ENCODE measurements at places on chromosomes 1 and 21. TPM values are rescaled to one million over a fixed set of nuclear protein-coding genes. Genes with fewer than 3 reads are reported as not detected.

TRIM63 gene
- not detected for polyA plus RNA-seq

SPATA46 gene
- polyA plus RNA-seq: not detected

SIM2 gene
- polyA plus RNA-seq: not detected

B3GALT2 gene
- polyA plus RNA-seq: not detected

ADAM30 gene
- not detected for polyA plus RNA-seq

SPRR2B gene
- polyA plus RNA-seq: not detected

SPTA1 gene
- not detected for polyA plus RNA-seq

BACE2 gene
- polyA plus RNA-seq: not detected

NID1 gene
- 19.7 TPM for polyA plus RNA-seq

LAX1 gene
- polyA plus RNA-seq: not detected

TLCD4 gene
- not detected for polyA plus RNA-seq

DDR2 gene
- polyA plus RNA-seq: 0.01 TPM

OR2T35 gene
- not detected for polyA plus RNA-seq

FAM72D gene
- polyA plus RNA-seq: 0.79 TPM

HTR1D gene
- not detected for polyA plus RNA-seq

SEC16B gene
- not detected for polyA plus RNA-seq

IGFN1 gene
- not detected for polyA plus RNA-seq

PTPN22 gene
- 43.7 TPM for polyA plus RNA-seq

F13B gene
- polyA plus RNA-seq: not detected

HSF2BP gene
- polyA plus RNA-seq: not detected

SPOCD1 gene
- not detected for polyA plus RNA-seq

ST6GALNAC3 gene
- polyA plus RNA-seq: 9.2 TPM

GPR153 gene
- not detected for polyA plus RNA-seq

OR2L3 gene
- not detected for polyA plus RNA-seq

OR2G6 gene
- not detected for polyA plus RNA-seq

FAM163A gene
- not detected for polyA plus RNA-seq

TLR5 gene
- polyA plus RNA-seq: 58.3 TPM

GJB5 gene
- 0.12 TPM for polyA plus RNA-seq

CHAF1B gene
- polyA plus RNA-seq: not detected

KCNJ15 gene
- polyA plus RNA-seq: 8.0 TPM

PYHIN1 gene
- polyA plus RNA-seq: 0.44 TPM

DHRS3 gene
- 0.23 TPM for polyA plus RNA-seq

KCNE2 gene
- polyA plus RNA-seq: 0.27 TPM

OR2T2 gene
- not detected for polyA plus RNA-seq

AKNAD1 gene
- polyA plus RNA-seq: not detected

STX12 gene
- 24.3 TPM for polyA plus RNA-seq

CRABP2 gene
- 1.1 TPM for polyA plus RNA-seq

ABCG1 gene
- 3.5 TPM for polyA plus RNA-seq

LRRC71 gene
- polyA plus RNA-seq: not detected

IL22RA1 gene
- polyA plus RNA-seq: not detected
